ENCODE measurements at places on chromosomes 12 and 14. TPM values are rescaled to one million over a fixed set of nuclear protein-coding genes. Genes with fewer than 3 reads are reported as not detected.

Gene NXPH4
- total RNA-seq: 20.0 TPM

Gene NPAS3
- total RNA-seq: not detected

Gene TIMELESS
- 47.0 TPM for total RNA-seq

Gene PTPRB
- 0.17 TPM for total RNA-seq

Gene BCL2L2
- total RNA-seq: 25.5 TPM

Gene CAPZA3
- not detected for total RNA-seq

Gene SERPINA10
- total RNA-seq: not detected

Gene TAS2R8
- not detected for total RNA-seq

DNA sequence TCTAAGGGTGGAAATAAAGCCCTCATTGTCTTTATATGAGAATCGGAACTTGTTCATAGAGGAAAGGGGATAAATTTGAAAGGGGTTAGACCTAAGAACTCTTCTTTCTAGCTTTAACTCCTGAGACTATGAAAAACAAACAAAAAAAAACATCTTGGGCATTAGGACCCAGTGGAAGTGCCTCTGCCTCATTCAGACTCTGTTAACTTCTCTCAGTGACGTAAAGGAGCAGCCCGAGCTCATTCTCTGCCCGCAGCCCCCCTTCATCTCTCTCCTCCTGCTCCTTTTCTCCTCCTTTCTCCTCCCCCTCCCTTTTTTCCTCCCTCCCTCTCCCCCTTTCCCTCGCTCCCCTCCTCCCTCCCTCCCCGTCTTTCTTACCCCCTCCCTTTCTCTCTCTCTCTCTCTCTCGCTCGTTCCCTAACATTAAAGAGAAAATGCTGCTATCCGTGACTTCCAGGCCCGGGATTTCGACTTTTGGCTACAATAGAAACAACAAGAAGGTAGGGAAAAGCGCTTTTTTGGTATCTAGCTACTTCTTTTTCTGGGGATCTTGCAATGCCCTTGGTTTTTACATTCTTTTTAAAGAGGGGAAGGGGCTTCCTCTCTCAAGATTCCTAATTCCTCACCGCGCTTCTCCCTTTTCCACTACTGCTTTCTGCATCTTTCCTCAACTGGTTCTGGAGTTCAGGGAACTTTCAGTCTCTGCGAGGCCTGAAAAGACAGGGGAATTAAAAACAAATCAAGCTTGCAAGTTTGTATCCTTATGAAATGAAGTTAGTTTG is at the start of gene RBMS2:
RBMS2 (plus strand) TSS at position 231 of the 782 bp plus-strand sequence; CDS start at position 435, 204 bp downstream.
- H3K27ac ChIP-seq: peak within 1 kb of the TSS; percentile 76
- H3K4me3 ChIP-seq: peak within 1 kb of the TSS; percentile 59
- peak; percentile 89 for DNase-seq
- peaks cover 89% of the 10 kb centered on the region for H3K4me1 ChIP-seq

GRCh38 chr12:91984556-91984955 is 161.1 kb downstream of the BTG1 start:
- H3K36me3 ChIP-seq: no peaks in the 10 kb centered on the region
- H3K27ac ChIP-seq: no peak overlapping the region
- H3K27me3 ChIP-seq: no peaks in the 10 kb centered on the region
- no peak overlapping the region for H3K4me3 ChIP-seq
- DNase-seq: no peak

GRCh38 chr12:65832217-65832616 is 7.9 kb downstream of the HMGA2 start:
- DNase-seq: no peak
- H3K27ac ChIP-seq: peak overlapping the region; percentile 100
- no peak overlapping the region for H3K4me3 ChIP-seq
- peaks cover 100% of the 10 kb centered on the region for H3K4me1 ChIP-seq
- no peaks in the 10 kb centered on the region for H3K27me3 ChIP-seq

GRCh38 chr12:1796515-1797010 is 23.8 kb upstream of the LRTM2 start:
- H3K4me3 ChIP-seq: peak overlapping the region; percentile 83
- H3K27ac ChIP-seq: peak overlapping the region; percentile 93
- peaks cover 3% of the 10 kb centered on the region for H3K4me1 ChIP-seq
- DNase-seq: no peak
- no peaks in the 10 kb centered on the region for H3K36me3 ChIP-seq

DNA sequence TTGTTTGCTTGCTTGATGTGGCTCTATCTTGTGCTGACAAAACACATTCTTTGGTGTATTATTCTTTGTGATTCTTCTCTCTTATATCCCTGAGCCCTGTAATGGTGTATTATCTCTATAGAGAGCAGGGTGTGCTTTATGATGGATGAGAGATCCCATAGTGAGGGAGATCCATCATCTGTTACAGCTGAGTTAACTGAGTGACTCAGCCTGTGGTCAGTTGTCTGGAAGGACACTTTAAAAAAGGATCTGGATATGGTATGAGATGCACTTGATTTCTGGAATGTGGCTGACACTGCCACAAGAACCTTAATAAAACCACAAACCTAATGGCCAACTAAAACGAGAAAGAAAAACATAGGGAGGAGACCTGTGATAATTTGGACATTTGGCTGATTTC is 461.4 kb upstream of the SYT1 start:
- DNase-seq: no peak
- no peaks in the 10 kb centered on the region for H3K27me3 ChIP-seq
- H3K27ac ChIP-seq: no peak overlapping the region
- H3K36me3 ChIP-seq: no peaks in the 10 kb centered on the region
- no peaks in the 10 kb centered on the region for H3K4me1 ChIP-seq

DNA sequence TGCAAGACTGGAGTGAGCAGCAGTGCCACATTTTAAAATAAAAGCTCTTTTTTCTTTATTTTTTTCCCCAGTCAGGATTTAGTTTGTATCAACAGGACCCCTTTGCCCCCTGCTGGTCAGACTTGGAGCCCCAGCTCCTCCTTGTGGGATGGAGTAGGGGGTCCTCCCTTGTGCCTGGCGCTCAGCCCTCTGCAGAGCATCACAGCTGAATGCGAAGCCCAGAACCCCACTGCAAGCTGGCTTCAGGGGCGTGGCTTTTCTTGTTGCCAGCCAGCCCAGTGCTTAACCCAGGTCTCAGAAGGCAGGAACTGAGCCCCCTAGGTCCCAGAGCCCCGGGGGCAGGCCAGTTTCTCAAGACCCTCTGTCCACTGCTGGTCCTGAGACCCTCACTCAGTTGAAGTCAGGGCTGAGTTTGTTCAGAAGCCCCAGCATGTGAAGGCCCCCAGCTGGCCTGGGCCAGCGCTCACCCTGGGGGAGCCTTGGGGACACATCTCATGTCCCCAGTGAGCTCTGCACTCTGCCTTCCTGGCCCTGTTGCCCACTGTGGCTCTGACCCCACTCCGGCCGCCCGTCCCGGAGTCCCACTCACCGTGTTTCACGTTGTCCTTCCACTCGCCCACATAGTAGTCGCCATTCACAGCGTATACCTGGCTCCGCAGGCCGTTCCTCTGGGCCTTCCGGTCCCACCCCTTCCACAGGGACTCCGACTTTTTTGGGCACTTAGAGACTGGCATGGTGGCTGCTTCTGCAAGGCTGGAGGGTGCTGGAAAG is 519 bp downstream of the MORN3 start:
- H3K4me3 ChIP-seq: no peak overlapping the region
- DNase-seq: no peak
- no peaks in the 10 kb centered on the region for H3K36me3 ChIP-seq
- peaks cover 18% of the 10 kb centered on the region for H3K4me1 ChIP-seq
- H3K27me3 ChIP-seq: no peaks in the 10 kb centered on the region

GRCh38 chr14:103220982-103221641 is 97.9 kb downstream of the TNFAIP2 start:
- no peak for DNase-seq
- no peak overlapping the region for H3K4me3 ChIP-seq
- no peak overlapping the region for H3K27ac ChIP-seq
- no peaks in the 10 kb centered on the region for H3K36me3 ChIP-seq

DNA sequence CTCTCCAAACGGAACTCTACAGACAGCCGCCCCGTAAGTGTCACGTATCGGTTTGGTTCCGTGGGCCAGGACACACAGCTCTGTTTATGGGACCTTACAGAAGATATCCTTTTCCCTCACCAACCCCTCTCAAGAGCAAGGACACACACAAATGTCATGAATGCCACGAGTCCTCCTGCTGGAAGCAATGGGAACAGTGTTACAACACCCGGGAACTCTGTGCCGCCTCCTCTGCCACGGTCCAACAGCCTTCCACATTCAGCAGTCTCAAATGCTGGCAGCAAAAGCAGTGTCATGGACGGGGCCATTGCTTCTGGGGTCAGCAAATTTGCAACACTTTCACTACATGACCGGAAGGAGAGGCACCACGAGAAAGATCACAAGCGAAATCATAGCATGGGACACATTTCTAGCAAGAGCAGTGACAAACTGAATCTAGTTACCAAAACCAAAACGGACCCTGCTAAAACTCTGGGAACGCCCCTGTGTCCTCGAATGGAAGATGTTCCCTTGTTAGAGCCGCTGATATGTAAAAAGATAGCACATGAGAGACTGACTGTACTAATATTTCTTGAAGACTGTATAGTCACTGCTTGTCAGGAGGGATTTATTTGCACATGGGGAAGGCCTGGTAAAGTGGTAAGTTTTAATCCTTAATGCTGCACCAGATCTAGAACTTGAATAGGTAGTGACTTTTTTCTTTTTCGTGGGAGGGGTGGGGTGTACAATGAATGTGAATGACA is 69.7 kb downstream of the WDR20 start:
- no peak for DNase-seq
- 0 out of 2 replicates have a peak, but pooled peaks cover 3% of the 10 kb centered on the region for H3K36me3 ChIP-seq
- H3K27ac ChIP-seq: no peak overlapping the region
- no peaks in the 10 kb centered on the region for H3K27me3 ChIP-seq
- no peak overlapping the region for H3K4me3 ChIP-seq
- H3K4me1 ChIP-seq: no peaks in the 10 kb centered on the region

DNA sequence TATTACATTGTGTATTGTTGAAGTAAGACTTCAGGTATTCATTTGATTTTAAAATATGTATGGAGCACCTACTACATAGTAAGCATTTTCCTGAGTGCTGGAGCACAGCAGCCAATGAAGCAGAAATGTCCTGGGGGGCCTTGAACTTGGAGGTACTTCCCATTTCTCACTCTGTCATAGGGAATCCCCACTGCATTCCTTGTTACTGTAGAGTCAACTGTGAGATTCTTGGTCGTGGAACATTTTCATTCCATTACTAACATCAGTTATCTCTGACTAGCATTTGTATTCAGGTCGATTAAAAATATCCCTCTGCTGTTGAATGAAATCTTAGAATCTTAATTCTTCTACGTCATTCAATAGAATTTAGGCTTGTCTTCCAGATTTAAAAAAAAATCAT is 66.7 kb downstream of the PDE3A start:
- no peaks in the 10 kb centered on the region for H3K36me3 ChIP-seq
- no peak for DNase-seq
- H3K4me3 ChIP-seq: no peak overlapping the region
- no peaks in the 10 kb centered on the region for H3K27me3 ChIP-seq
- no peak overlapping the region for H3K27ac ChIP-seq

- no peaks in the 10 kb centered on the region for H3K27me3 ChIP-seq
- H3K4me1 ChIP-seq: no peaks in the 10 kb centered on the region
- H3K36me3 ChIP-seq: no peaks in the 10 kb centered on the region
- H3K4me3 ChIP-seq: no peak overlapping the region
These were observed 166.7 kb upstream of the RGS6 start for GRCh38 chr14:71765505-71765904.

- DNase-seq: no peak
- H3K4me3 ChIP-seq: no peak overlapping the region
- no peaks in the 10 kb centered on the region for H3K36me3 ChIP-seq
- H3K4me1 ChIP-seq: no peaks in the 10 kb centered on the region
- H3K27ac ChIP-seq: no peak overlapping the region
These were observed 40.2 kb upstream of the CCT2 start for GRCh38 chr12:69545081-69545480.

DNA sequence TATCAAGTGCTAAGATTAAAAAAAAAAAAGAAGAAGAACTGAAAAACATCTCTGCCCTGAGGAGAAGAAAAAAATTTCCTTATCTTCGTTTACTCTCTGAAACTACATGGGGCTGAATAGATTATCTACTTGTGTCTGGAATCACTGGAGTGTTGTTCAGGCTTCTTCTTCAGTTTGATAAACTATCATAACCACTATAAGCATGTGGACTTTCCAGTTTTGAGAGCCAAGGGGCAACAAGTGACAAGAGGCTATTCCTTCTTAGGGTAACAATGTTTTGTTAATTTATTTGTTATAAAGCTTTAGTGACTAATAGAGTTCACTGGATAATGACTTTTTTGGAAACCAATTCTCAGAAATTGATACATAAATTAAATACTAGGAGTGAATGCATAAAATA is 19.9 kb upstream of the RASSF8 start:
- H3K4me3 ChIP-seq: no peak overlapping the region
- H3K27ac ChIP-seq: no peak overlapping the region
- H3K4me1 ChIP-seq: no peaks in the 10 kb centered on the region

DNA sequence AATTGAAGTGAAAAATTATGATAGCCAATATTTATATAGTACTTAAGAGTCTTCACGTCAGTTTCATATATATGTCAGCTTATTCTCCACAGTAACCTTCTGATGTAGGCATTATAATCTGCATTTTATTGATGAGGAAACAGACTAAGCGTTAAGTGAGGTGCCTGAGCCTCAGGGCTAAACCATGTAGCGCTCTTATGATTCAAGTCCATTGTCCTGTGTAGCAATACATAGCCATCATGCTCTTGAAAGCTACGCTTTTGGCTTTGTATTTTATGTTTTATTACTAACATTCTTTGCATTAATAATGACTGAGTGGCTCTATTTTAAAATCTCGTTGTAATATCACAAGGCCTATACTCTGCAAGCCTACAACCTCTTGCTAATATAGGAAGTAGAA is 79.0 kb downstream of the ANO6 start:
- no peaks in the 10 kb centered on the region for H3K36me3 ChIP-seq
- no peak overlapping the region for H3K27ac ChIP-seq
- DNase-seq: no peak

- H3K4me1 ChIP-seq: no peaks in the 10 kb centered on the region
- H3K27ac ChIP-seq: no peak overlapping the region
- H3K4me3 ChIP-seq: no peak overlapping the region
- no peak for DNase-seq
These were observed 19.4 kb upstream of the PTGDR start for GRCh38 chr14:52248057-52248456.

GRCh38 chr14:70201994-70202393 is 13.2 kb upstream of the SLC8A3 start:
- H3K4me1 ChIP-seq: no peaks in the 10 kb centered on the region
- H3K36me3 ChIP-seq: no peaks in the 10 kb centered on the region
- no peak for DNase-seq
- H3K4me3 ChIP-seq: no peak overlapping the region
- peaks cover 55% of the 10 kb centered on the region for H3K27me3 ChIP-seq

DNA sequence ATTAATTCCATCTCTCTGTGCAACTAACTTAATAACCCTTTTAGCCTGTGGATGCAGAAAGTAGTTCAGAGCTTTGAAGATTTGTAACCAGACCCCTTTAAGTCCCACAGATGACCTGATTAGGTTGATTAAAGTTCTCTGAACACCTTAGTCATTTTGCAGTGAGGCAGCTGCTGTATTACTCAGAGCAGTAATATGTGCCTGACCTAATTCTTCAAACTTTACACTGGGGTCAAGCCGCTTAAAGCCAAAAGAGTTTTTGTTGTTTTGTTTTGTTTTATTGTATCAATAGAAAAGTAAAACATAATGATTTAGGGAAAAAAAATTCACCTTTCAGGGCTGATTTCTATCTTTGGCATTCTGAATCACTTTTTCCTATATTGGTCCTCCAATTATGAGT is 78.6 kb upstream of the PLEKHG7 start:
- no peak for DNase-seq
- H3K36me3 ChIP-seq: no peaks in the 10 kb centered on the region
- H3K27me3 ChIP-seq: no peaks in the 10 kb centered on the region
- H3K27ac ChIP-seq: no peak overlapping the region
- H3K4me3 ChIP-seq: no peak overlapping the region

Data from HCT116 (cell line).